ENCODE measurements at places on chromosomes 2 and 18.

DNA sequence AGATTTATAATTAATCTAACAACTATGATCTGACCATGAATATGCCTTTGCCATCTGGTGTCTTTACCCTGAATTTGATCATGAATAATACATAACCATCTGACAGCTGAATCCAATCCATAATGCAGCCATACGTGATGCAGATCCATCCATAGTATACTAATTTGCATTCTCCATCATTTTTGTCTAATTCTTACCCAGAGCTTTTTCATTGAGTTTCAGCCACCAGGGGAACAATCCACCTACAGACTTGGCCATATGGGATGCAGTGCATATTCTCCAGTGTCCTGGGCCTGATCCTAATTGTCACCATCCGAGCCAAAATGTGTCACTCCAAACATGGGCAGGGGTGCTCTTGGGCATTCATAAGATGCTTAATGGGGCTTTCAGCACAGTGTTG lies 227.2 kb upstream of the CRIM1 start:
- no peak for DNase-seq

DNA sequence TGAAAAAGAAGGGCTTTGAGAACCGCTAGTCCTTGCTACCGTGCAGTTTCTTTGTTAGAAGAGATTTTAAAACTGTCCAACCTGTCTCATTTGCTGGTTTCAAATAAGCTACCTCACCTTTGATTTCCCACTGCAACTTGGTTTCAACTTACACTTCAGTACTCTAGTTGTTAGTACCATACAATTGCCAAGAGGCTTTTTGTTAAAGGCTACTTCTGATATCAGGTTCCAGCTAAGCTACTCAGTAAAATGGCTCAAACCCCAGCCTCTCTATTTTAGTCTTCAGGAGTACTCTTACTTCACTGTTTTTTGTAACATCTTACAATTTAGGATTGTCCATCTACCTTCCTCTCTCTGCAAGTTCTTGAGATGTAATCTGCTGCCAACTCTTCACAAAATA lies 91.6 kb downstream of the INO80D start:
- DNase-seq = no peak

- DNase-seq = no peak
Measured at GRCh38 chr2:206456078-206456754, 12.9 kb downstream of the ADAM23 start.

DNA sequence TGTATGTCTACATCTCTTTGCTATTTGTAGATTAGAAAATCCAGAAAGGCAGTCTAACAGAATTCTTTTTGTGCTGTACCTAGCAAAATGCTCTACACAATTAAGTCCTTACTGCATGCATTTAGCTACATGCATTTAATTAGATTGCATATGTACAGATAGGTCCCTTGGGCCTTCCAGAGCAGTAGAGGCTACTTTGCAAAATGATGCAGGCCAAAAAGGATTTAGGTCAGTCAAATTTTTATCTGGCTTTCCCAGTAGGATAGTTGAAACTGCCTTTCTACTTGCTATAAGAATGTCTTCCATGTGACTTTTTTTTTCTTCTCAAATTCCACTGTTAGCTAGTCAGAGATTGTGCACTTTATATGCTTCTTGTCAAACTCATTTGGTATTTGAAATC lies 19.3 kb downstream of the GALNT13 start:
- DNase-seq = no peak

DNA sequence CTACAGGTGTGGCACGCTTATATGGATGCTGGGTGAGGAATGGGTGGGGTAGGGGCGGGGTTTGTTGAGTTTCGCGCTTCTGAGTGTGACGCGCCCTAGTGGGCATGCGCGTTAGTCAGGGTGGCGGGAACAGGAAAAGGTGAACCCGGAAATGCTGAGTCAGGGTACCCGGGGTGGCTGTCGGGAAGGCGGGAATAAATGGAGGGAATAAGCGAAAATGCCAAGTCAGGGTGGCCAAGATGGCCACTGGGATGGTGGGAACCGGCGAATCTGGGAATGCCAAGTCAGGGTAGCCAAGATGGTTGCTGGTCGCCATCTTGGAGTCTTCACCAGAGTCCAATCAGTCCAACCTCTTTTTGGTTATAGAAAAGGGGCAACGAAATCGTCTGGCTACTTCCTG lies 585.0 kb downstream of the SUCLG1 start:
- no peak for DNase-seq

GRCh38 chr18:62201870-62202269 lies 14.8 kb downstream of the RELCH start:
- no peak for DNase-seq

- no peak for DNase-seq
Measured at GRCh38 chr2:40120026-40120425, 331.9 kb downstream of the SLC8A1 start.

- no peak for DNase-seq
Measured at GRCh38 chr18:66264130-66264529, 339.8 kb downstream of the CDH19 start.

- DNase-seq = no peak
Measured at GRCh38 chr2:23793476-23793875, 133.4 kb downstream of the ATAD2B start.

DNA sequence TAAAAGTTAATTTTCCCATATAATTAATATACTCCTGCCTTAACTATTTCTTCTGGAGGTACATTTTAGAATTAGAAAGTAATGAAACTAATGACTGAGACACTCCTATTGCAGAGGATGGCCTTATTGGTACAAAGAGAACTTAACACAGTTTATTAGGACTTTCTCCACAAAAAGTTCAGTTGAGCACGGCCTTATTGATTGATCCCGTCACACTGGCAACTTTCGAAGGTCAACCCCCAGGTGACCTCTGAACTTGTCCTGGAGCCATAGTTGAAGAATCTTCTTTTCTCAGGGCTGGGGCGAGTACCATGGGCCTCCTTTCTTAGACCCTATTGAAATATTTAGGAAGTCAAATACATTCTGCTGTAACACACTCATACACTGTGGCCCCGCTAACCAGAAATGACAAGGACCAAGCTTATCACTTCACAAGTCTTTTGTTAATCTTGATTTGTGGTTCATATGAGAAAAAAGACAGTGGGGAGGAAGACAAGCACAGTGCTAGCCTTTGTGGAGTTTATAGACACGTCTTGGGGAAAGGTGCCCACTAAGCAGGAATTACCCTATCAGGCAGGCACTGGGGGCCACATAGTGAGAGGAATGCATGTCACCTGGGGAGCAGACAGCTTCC lies 11.2 kb downstream of the SPP2 start:
- no peak for DNase-seq

DNA sequence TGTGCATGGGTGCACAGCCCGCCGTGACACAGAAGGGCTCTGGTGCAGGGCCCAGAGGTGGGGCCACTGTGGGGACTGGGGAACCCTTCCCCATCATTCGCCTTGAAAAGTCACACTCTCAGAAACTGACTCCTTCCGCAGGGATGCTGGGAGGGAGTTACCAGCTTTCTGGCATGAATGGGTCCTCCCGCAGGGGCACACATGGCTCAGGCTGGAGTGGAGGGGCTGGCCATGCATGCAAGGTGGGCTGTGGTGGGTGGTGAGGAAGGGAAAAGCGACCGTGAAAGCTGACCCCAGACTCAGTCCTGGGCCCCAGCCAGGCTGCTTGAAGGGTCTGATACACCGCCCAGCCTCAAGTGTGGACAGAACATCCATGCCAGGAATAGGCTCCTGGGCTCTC lies 201.1 kb downstream of the TNS1 start:
- DNase-seq = no peak

DNA sequence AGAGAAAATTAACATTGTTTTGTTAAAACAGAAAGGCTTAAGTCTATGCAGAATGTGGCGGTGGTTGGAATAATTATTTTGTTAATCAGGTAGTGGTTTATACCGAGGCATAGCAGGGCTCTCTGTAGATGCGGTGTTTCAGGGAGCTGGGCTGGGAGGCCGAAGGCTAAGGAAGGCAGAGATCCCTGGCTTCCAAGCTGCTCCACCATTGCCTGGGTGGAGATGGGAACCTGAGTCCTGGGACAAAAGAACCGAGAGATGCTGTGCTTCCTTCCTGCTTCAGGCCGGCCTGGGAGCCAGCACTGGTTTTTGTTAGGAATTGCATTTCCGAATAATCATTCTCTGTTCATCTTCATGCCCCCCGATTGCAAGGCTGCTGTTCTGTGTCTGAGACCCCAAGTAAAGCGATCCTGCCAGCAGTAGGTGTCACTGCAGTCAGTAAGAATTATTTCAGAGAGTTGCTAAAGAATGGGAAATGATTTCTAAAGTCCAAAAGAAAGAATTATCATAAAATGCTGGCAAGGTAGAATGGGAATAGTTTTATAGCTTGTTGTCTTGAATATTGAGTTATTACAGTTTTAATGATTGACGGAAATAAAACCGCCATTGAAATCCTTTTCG lies 824.9 kb downstream of the GALR1 start:
- no peak for DNase-seq

DNA sequence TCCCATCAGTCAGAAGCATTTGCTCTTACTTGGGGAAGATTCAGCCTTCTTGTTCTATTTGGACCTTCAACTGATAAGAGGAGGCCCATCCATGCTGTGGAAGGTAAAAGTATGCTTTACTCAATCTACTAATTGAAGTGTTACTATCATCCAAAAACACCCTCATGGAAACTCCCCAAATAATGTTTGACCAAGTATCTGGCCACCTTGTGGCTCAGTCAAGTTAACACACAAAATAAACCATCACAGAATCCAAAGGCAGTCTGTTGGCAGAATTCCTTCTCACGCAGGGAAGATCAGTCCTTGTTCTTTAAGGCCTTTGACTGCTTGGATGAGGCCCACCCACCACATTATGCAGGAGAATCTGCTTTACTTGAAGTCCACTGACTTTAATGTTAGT lies 531.2 kb upstream of the SMIM21 start:
- DNase-seq = no peak

- DNase-seq = no peak
Measured at GRCh38 chr2:108943751-108944150, 45.3 kb downstream of the EDAR start.

- no peak for DNase-seq
Measured at GRCh38 chr2:16425462-16426336, 239.9 kb downstream of the CYRIA start.

All from iPS DF 19.7 (cell line).